ENCODE measurements at places on chromosomes 13 and 19. TPM values are rescaled to one million over a fixed set of nuclear protein-coding genes. Genes with fewer than 3 reads are reported as not detected.

The TMEM238 gene
- 11.8 TPM for total RNA-seq

The ZNF430 gene
- 7.2 TPM for total RNA-seq

The ATP8A2 gene
- under 0.01 TPM for total RNA-seq

The GIPC1 gene
- 285 TPM for total RNA-seq

The ZFP30 gene
- 6.6 TPM for total RNA-seq

The C19orf33 gene
- 609 TPM for total RNA-seq

The DAND5 gene
- not detected for total RNA-seq

The FCER2 gene
- not detected for total RNA-seq

The ITM2B gene
- 377 TPM for total RNA-seq

The ZNF829 gene
- 1.8 TPM for total RNA-seq

The ZNF723 gene
- total RNA-seq: not detected

The FLT1 gene
- 0.21 TPM for total RNA-seq

The KLK1 gene
- total RNA-seq: 1.3 TPM

The CGB5 gene
- total RNA-seq: not detected

The RXFP2 gene
- total RNA-seq: not detected

The GPR18 gene
- not detected for total RNA-seq

The SERP2 gene
- total RNA-seq: 0.56 TPM

The WDR88 gene
- not detected for total RNA-seq

The CRX gene
- total RNA-seq: not detected

The PRTN3 gene
- not detected for total RNA-seq

The ZNF446 gene
- total RNA-seq: 12.2 TPM

The GPR183 gene
- total RNA-seq: 0.07 TPM

The TOMM40 gene
- 125 TPM for total RNA-seq

The ONECUT3 gene
- total RNA-seq: 0.28 TPM

The LGALS7B gene
- total RNA-seq: 222 TPM

The IL17D gene
- 1.2 TPM for total RNA-seq

The ZSWIM4 gene
- 7.1 TPM for total RNA-seq

The VSTM1 gene
- total RNA-seq: not detected

The GSK3A gene
- total RNA-seq: 20.6 TPM

The TMEM38A gene
- 0.88 TPM for total RNA-seq

The KLK5 gene
- total RNA-seq: 42.7 TPM

The B3GNT3 gene
- 15.7 TPM for total RNA-seq

The FCGBP gene
- 0.23 TPM for total RNA-seq

The PPP1R13L gene
- total RNA-seq: 64.0 TPM

The LIPE gene
- 15.7 TPM for total RNA-seq

The VSTM2B gene
- total RNA-seq: not detected

The ZNF541 gene
- total RNA-seq: not detected

The APOC4 gene
- total RNA-seq: not detected

The POU4F1 gene
- not detected for total RNA-seq
